ENCODE measurements at places on chromosomes 1 and 21. TPM values are rescaled to one million over a fixed set of nuclear protein-coding genes. Genes with fewer than 3 reads are reported as not detected.

DNA sequence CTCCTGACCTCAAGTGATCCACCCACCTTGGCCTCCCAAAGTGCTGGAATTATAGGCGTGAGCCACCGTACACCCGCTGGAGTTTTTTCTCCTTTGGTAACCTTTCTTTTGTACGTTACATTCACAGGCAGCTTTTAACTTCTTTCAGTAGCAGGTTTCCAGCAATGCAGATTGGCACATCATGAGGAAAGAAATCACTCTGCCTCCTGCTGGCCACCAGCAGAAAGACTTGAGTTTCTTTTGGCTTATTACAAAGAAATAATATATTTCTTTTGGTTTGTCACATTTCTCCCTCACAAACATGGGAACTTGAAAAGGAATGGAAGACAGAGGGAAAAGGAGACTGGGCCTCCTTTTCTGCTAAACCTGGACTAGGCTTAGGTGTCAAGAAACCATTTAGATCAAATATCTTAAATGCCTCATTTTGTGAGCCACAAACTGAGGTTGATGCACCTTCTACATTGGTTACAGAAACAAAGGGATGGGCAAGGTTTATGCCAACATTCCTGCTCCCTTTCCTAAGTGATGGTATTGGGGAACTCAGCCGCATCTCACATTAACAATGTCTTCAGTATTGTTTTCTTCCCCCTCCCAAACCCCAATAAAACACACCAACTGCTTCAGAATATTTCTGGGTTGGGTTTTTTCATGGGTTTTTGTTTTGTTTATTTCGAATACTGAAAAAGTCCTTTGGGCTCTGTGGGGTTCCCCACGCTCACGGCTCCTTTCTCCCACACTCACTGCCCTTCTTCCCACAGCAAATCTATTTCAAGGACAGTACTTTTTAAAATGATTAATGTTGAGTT is 7.7 kb downstream of the ENSA start:
- peaks cover 75% of the 10 kb centered on the region for H3K4me1 ChIP-seq
- no peaks in the 10 kb centered on the region for H3K27me3 ChIP-seq
- peaks cover 66% of the 10 kb centered on the region for H3K36me3 ChIP-seq
- DNase-seq = peak; percentile 70
- H3K4me3 ChIP-seq = no peak overlapping the region
- H3K27ac ChIP-seq = peak overlapping the region; percentile 84

GRCh38 chr1:156281693-156282478 is 739 bp downstream of the SMG5 start:
- peaks cover 38% of the 10 kb centered on the region for H3K4me1 ChIP-seq
- H3K4me3 ChIP-seq = peak overlapping the region; percentile 95
- H3K36me3 ChIP-seq = peaks cover 25% of the 10 kb centered on the region

GRCh38 chr1:71492298-71493041 is 411.6 kb upstream of the ZRANB2 start:
- DNase-seq = no peak
- H3K27me3 ChIP-seq = no peaks in the 10 kb centered on the region
- H3K4me3 ChIP-seq = no peak overlapping the region
- H3K27ac ChIP-seq = no peak overlapping the region
- no peaks in the 10 kb centered on the region for H3K36me3 ChIP-seq

DNA sequence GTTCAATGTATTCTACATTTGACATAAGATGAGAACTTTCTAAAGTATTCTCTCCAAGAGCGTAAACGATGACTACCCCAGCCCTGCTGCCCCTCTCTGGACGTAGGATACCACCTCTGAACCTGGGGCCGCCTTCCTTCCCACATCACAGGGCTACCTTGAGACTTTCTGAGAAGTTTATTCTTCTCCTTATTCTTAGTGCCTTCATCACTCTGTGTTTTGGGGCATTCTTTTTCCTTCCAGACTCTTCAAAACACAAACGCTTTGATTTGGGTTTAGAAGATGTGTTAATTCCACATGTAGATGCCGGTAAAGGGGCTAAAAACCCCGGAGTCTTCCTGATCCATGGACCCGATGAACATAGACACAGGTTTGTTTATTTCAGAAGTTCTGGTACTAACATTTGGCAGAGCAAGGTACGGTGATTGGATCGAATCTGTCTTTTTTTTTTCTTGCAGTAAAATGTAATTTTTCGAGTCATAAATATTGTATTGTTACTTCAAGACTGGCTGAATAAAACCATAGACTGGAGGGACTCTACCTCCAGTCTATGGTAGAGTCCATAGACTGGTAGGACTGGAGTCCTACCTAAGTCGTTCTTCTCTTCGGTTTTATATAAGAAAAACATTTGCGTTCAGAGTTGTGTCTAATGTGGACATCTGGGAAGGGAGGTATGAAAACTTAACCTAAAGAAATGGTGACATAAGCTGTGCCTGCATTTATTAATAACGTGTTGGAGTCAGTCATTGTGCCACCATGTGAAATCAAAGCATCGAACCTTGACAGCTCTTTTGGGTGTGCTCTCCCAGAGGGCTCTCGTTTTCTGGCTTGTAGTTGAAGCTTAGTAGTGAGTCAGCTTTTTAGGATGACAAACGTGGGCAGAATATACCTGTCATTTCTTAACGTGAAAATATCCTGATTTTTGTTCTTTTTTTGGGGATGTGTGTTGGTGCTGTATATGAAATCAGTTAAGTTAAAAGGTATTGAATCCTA is 1.2 kb downstream of the MAN1A2 start:
- peaks cover 7% of the 10 kb centered on the region for H3K36me3 ChIP-seq
- H3K27ac ChIP-seq = peak overlapping the region; percentile 28
- H3K27me3 ChIP-seq = no peaks in the 10 kb centered on the region
- H3K4me3 ChIP-seq = peak overlapping the region; percentile 81
- H3K4me1 ChIP-seq = peaks cover 49% of the 10 kb centered on the region

DNA sequence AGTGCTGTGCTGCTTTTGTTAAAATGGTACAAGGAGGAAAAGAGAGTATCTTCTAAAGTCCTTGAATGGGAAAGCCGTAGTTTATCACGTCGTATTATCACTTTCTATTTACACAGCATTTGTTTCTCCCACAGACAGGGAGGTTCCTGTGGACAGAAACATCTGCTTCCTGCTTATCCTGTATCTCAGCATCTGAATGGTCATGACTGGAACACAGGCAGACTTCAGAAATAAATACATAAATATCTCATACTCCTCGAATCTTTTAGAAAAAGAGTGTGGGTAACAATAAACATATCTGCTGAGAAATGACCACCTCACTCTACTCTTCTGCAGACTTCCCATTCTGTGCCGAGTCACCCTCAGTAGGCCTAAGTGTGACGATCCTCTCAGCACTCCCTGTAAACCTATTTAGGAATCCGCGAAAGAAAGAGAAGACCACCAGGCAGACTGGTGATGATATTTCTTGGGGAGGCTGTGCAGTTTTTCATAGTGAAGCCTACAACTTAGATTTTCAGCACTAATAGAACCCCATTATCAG is 393.5 kb downstream of the SMYD3 start:
- H3K27me3 ChIP-seq = no peaks in the 10 kb centered on the region
- no peak overlapping the region for H3K27ac ChIP-seq
- no peak overlapping the region for H3K4me3 ChIP-seq
- H3K36me3 ChIP-seq = peaks cover 14% of the 10 kb centered on the region

GRCh38 chr1:10934150-10934818 is 78.2 kb upstream of the TARDBP start:
- no peak overlapping the region for H3K27ac ChIP-seq
- no peak for DNase-seq
- no peaks in the 10 kb centered on the region for H3K36me3 ChIP-seq
- peaks cover 12% of the 10 kb centered on the region for H3K27me3 ChIP-seq
- no peak overlapping the region for H3K4me3 ChIP-seq
- H3K4me1 ChIP-seq = peaks cover 12% of the 10 kb centered on the region

DNA sequence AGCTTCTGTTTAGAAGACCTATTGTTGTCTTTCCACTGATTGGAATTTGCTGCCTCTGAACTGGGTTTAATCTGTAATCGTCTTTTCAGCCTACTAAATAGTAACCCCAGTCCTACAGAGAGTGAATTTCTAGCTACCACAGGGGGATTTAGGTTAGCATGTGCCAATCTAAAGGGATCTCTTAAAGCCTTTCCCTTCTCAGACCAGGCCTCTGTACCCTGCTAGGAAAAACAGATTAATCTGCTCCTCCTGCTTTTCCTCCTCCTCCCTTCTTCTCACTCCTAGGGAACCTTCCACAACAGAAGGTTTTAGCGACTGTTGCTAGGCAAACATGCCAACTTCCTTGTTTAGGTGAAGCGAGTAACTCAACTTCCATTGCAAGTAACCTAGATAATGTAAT is 1.3 kb upstream of the RC3H1 start:
- H3K27me3 ChIP-seq = no peaks in the 10 kb centered on the region

GRCh38 chr1:236518322-236518721 is 5.5 kb upstream of the LGALS8 start:
- H3K4me3 ChIP-seq = no peak overlapping the region
- peaks cover 36% of the 10 kb centered on the region for H3K4me1 ChIP-seq
- H3K27me3 ChIP-seq = no peaks in the 10 kb centered on the region
- no peak overlapping the region for H3K27ac ChIP-seq

DNA sequence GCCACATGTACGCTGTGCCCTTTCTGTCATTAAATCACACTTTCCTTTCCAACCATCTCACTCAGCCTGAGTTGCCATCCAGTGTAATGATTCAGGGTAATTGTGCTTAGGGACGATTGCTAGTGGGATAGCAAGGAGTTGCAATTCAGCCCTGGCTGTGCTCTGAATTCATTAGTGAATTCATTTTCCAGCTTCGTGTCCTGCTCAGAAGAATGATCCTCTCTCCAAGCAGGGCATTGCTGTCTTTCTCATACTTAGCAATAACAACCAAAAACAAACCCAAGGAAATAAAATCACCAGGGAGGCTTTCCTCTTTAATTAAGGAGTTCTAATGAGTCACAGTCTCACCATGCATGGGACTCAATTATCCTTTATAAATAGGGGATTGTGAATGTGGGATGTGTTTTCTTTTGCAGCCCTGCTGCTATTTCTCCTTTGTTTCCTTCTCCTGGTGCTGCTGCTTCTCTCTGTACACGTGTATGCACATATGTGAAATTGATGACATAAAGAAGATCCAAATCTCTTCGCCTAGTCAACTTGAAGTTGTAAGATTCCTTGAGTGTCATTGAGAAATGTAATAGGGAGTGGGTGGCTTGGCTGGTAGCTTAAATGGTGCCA is 167.0 kb downstream of the TSEN15 start:
- no peak for DNase-seq
- no peak overlapping the region for H3K27ac ChIP-seq
- peaks cover 10% of the 10 kb centered on the region for H3K27me3 ChIP-seq
- H3K4me3 ChIP-seq = no peak overlapping the region
- no peaks in the 10 kb centered on the region for H3K36me3 ChIP-seq

- peaks cover 54% of the 10 kb centered on the region for H3K36me3 ChIP-seq
- peak overlapping the region; percentile 41 for H3K4me3 ChIP-seq
- DNase-seq = no peak
- H3K27ac ChIP-seq = peak overlapping the region; percentile 89
Measured at GRCh38 chr1:39003794-39004193, 12.7 kb downstream of the AKIRIN1 start.

DNA sequence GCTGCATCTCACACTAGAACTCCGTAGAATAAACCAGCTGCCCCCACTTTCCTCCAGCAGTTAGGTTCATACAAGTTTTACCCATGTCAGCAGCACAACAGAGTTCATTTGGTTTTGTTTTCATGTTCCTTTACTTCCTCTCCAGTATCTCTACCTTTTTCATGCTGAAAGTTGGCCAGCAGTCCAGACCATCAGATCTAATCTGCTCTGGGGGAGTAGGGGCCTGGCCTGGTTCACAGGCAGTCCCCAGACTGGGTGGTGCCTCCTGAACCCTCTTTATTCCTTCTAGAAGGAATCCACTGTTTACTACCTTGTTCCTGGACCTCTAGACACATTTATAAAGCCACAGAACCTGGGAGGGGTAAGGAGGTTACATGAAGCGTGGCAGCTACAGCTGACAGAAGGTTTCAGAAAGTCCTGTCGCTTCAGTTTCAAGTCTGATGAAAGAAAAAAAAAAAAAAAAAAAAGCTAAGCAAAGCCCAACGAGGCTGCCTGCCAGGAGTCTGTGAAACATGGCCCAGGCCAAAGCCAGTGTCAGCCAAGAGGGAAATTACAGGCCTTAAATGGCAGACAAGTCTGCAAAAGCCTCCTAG is 184.6 kb upstream of the JUN start:
- no peaks in the 10 kb centered on the region for H3K27me3 ChIP-seq
- peak; percentile 36 for DNase-seq
- peak overlapping the region; percentile 87 for H3K27ac ChIP-seq
- H3K36me3 ChIP-seq = no peaks in the 10 kb centered on the region
- H3K4me1 ChIP-seq = peaks cover 25% of the 10 kb centered on the region
- H3K4me3 ChIP-seq = peak overlapping the region; percentile 34

DNA sequence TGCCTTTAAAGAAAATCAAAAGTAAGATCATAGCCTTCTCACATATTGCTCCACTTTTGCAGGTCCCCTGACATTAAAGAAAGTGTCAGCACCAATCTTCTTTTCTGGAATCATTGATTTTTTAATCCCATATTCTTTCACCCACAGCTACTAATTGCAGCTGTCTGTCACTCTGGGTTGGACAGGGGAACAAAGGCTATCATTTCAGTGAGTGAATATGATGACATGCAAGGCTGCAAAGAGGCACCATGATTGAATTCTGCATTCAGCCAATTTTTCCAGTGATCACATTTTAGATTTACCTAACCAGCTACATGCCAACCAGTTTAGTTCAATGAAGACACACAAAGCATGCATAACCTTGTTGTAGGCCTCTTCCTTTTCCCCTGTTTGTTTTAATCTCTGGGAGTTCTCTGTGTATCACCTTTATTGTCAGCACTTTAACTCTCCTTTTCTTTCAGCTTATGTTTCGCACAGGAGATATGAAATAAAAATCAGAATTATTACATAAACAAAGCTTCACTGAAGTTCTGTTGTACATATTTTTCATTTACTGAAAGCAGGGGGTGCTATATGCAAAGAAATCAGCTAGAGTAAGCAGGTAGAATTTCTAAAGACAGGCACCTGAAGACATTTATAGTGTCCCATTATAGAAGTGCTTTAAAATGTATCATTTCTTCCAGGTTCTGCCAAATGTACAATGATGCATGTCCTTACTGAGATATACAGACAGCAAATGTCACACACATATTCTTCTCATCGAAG is 584.8 kb downstream of the PLA2G4A start:
- no peaks in the 10 kb centered on the region for H3K36me3 ChIP-seq
- no peak for DNase-seq
- no peak overlapping the region for H3K4me3 ChIP-seq
- H3K4me1 ChIP-seq = no peaks in the 10 kb centered on the region
- H3K27me3 ChIP-seq = no peaks in the 10 kb centered on the region
- H3K27ac ChIP-seq = no peak overlapping the region

- H3K4me1 ChIP-seq = peaks cover 22% of the 10 kb centered on the region
- H3K27ac ChIP-seq = peak overlapping the region; percentile 99
- no peak for DNase-seq
- H3K4me3 ChIP-seq = peak overlapping the region; percentile 97
- peaks cover 16% of the 10 kb centered on the region for H3K36me3 ChIP-seq
Measured at GRCh38 chr1:62436039-62436465, 797 bp upstream of the USP1 start.

GRCh38 chr1:19411612-19412011 is 73.7 kb downstream of the CAPZB start:
- H3K27me3 ChIP-seq = no peaks in the 10 kb centered on the region
- peaks cover 69% of the 10 kb centered on the region for H3K4me1 ChIP-seq
- DNase-seq = no peak
- peaks cover 14% of the 10 kb centered on the region for H3K36me3 ChIP-seq
- peak overlapping the region; percentile 18 for H3K27ac ChIP-seq

KCNJ6 gene
- total RNA-seq = not detected

LCE3D gene
- total RNA-seq = not detected

RHOU gene
- total RNA-seq = 0.57 TPM

S100A8 gene
- not detected for total RNA-seq

SPRR2B gene
- not detected for total RNA-seq

CD53 gene
- total RNA-seq = 240 TPM

PWP2 gene
- 39.8 TPM for total RNA-seq

PLEKHN1 gene
- 6.0 TPM for total RNA-seq

KRTAP11-1 gene
- not detected for total RNA-seq

BEST4 gene
- 1.3 TPM for total RNA-seq

CTBS gene
- 24.2 TPM for total RNA-seq

GJC2 gene
- total RNA-seq = 0.57 TPM

HSPG2 gene
- 2.8 TPM for total RNA-seq

DPT gene
- not detected for total RNA-seq

TATDN3 gene
- total RNA-seq = 20.7 TPM

Measured in activated CD4-positive, alpha-beta memory T cell treated with anti-CD3 and anti-CD28 coated beads for 36 hours (primary cell).